ENCODE measurements at places on chromosomes 3 and 15.

DNA sequence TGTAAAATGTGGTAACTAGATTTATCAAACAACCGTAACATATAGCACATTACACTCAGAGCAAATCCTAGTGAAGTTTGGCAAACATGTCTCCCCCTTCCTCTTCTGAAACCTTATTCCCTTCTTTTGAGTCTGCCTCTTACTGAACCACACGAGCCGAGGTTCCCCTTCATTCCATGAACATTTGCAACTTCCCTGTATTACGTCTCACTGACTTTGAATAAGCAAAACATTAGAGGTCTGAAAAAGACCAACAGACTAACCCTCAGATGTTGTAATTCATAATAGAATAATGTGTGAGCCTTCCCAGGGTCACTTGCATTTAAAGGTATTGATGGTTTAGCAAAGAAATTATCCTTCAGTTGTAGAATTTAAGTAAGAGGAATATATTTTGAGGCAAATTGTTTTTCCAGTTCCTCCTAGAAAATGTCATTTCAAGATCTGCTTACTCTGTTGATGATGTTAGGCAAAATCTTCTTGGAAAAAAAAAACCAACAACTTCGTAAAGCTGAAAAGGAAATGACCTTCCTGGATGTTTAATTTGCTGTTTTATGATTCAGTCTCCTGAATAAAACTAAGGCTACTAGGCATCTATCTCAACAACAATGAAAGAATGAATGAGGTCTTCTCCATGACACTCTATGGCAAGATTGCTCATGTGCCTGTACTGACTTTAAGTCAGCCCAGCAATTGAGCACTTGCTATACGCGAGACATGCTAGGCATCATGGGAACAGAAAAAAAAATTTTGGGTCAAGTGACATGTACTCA lies 296.9 kb upstream of the NECTIN3 start:
- DNase-seq: no peak

- DNase-seq: no peak
These were observed 54.9 kb downstream of the KIF9 start for GRCh38 chr3:47227678-47228077.

- DNase-seq: no peak
These were observed 880.8 kb downstream of the ROBO1 start for GRCh38 chr3:78887029-78887428.

- DNase-seq: no peak
These were observed 359.3 kb downstream of the IGSF11 start for GRCh38 chr3:118675305-118675704.

DNA sequence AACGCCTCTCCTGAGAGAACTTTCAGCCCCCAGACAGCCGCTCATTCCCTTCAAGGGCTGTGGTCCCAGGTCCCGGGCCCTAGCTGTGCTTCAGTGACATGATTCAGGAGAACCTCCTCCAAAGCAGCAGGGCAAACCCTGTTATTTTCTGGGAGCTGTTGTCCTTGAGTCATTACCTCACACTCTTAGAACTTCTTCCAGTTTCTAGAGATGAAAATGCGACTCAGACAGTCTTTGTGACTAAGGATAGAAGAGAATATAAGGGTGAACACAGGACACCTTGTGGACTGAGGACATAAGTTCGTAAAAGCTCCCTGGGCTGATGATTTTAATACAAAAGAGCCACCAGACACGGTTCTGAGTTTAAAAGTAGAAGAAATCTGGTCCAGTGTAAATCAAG lies 203.8 kb downstream of the RORA start:
- DNase-seq: no peak
